ENCODE measurements at places on chromosomes 2 and 18.
A peak's percentile ranks its signal among the peaks of the same experiment; 100 is the strongest.

- no peak for DNase-seq
Measured at GRCh38 chr2:114316532-114317300, 125.7 kb upstream of the DPP10 start.

DNA sequence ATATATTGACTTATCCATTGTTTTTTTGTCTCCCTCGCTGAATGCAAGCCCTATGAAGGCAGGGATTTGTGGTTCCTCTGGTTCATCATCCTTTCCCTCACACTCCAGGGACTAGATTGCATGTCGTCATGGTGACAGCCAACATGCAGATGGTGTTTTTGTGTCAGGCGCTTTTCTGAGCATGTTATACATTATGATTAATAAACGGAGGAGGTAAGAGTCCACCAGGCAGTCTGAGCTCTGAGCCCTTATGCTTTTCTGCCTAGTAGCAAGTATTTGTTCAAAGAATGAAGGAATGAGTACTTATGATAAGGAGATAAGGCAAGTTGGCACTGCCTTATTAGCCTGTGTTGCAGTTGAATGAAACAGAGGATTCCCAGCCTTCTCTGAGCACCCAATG, 181.6 kb downstream of the MGAT5 start:
- no peak for DNase-seq

- no peak for DNase-seq
Measured at GRCh38 chr2:105915005-105915558, 170.4 kb downstream of the NCK2 start.

GRCh38 chr2:4221845-4222244, 518.5 kb downstream of the DCDC2C start:
- no peak for DNase-seq

- no peak for DNase-seq
Measured at GRCh38 chr2:136219341-136219740, 101.4 kb upstream of the CXCR4 start.

DNA sequence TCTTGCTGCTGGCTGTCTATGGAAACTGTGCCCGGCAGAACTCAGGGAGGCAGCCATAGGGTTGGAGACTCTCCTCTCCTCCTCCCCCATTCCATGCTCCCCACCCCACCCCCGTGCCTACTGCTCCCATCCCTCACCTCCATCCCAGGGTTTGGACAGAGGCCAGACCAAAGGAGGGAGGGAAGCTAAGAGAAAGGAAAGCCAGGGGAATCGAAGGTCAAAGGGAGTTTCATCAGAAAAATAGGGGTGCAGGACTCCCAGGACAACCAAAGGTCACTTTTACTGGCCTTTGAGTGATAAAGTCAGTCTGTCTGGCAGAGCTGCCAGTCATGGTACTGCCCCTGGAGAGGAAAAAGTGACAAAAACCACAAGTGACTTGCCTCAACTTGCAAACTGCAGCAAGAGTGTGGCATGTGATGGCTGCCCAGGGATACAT, 187.3 kb upstream of the CTAGE1 start:
- DNase-seq: peak; percentile 24

GRCh38 chr2:170213651-170214050, 35.7 kb downstream of the MYO3B start:
- no peak for DNase-seq

DNA sequence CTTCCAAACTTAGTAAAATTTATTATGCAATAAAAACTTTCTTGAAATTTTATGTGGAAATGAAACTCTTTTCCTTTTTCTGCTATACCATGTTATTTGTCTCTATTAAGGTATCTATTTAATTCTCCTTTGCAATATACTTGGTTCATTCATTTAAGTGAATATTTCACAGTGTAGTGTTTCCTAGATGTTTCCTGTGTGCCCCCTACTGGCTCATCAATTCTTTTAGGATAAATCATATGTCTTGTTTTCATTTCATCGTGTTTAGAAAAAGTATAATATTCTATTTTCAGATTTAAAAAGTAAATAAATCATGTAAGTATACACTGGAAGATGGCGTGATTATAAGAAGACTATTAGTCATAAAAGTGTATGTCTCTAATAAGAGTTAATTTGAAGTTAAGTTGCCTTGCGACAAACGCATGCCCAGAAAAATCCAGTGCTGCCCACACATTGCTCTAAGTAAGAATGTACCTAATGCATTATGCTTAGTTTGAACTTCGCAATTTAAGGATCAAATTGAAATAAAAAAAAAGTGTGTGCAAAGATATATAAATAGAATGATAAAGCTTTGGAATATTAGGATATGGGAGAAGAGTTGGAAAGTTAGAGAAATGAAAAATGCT, 525.4 kb downstream of the KCNJ3 start:
- DNase-seq: no peak

GRCh38 chr2:24334245-24334633, 26.1 kb downstream of the ITSN2 start:
- DNase-seq: no peak

GRCh38 chr18:27954226-27954625, 222.7 kb downstream of the CDH2 start:
- DNase-seq: no peak

Measured in epithelial cell of prostate (primary cell).